ENCODE measurements at places on chromosomes 12 and 14. TPM values are rescaled to one million over a fixed set of nuclear protein-coding genes. Genes with fewer than 3 reads are reported as not detected.

- no peak for DNase-seq
These were observed 53.0 kb downstream of the IFNG-AS1 start for GRCh38 chr12:68042212-68042699.

Gene CBLN3
- 2.2 TPM for total RNA-seq

DNA sequence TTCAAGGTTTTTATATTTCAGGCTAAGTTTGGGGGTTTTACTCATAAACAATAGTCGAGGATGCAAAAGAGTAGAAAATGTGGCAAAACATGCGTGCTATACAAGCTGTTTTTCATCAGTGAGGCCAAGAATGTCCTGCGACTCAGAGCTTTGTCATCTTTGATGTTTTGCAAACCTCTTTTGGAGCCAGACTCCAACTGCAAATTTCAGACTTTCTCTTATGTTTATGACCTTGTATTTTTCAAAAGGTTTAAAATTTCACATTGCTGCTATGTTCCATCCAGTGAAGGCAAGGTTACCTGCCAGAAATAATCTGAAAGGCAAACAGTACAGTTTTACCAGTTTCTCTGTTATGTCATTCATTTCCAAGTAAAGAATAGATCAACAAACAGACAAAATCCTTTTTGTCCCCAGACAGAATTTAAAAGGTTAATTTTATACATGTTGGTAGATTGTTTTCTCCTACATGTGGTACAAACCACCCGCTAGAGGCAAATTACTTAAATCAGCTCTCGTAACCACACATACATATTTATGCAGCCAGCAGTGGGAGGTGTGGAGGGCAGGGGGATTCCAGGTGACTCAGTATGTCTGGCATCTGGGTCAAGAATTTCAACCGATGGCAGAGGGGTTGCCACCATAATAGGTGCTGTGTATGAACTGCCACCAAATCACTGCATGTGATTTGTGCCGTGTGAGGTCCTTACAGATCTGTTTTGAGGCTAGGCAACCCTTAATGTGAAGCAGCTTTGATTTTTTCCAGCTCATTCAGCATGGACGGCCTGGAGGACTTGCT is 119.8 kb upstream of the CPM start:
- DNase-seq, result no peak

DNA sequence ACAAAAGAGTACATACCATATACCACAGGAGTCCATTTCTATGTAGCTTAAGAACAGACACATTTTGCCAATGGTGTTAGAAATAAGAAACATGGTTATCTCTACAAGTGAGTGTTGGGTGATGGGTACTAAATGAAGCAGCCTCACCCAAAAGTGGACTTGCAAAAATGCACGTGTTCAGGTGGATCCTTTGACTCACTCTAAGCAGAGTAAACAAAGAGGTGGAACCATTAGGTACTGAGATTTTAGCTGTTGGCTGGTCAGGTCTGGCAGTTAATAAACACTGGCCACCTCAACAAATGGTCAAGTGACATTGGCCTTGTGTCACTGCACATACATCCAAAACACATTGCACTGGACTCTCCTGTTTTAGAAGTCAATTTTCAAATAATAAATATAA is 27.6 kb downstream of the EVL start:
- no peak for DNase-seq

Gene SERPINA9
- not detected for total RNA-seq

GRCh38 chr14:31950764-31951637 is 126.1 kb upstream of the ARHGAP5 start:
- peak; percentile 74 for DNase-seq

GRCh38 chr12:48512855-48513254 is 12.6 kb upstream of the OR8S1 start:
- DNase-seq, result no peak

GRCh38 chr14:93105362-93105761 is 10.4 kb downstream of the ITPK1 start:
- DNase-seq, result peak; percentile 51

- DNase-seq, result no peak
These were observed 1.1 kb downstream of the WDR20 start for GRCh38 chr14:102140750-102141145.

GRCh38 chr12:57273516-57273915 is 22.5 kb upstream of the STAC3 start:
- no peak for DNase-seq

Gene OVCH1
- total RNA-seq, result 0.31 TPM

Gene PYGL
- total RNA-seq, result 27.3 TPM

Gene SERPINA1
- total RNA-seq, result 18.2 TPM

DNA sequence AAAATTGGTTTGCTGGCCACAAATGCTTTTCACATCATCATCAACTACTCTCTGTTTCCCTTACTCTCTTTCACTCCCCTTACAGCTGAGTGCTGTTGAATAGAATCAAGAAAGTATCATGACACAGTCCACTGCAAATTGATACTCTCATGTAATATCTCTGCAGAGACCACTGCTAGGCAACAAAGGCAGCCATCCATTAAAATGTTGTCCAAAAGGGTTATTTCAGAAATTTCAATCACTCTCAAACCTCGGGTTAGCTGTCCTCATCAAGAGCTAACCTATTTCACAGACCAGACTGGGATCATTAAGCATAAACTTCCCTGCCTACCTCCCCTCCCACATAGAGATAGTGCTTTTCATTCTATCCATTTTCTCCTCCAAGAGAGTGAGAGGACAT is 186.7 kb downstream of the PLCZ1 start:
- no peak for DNase-seq

Gene SYNDIG1L
- not detected for total RNA-seq

- DNase-seq, result peak; percentile 49
These were observed 55.2 kb upstream of the CERS5 start for GRCh38 chr12:50222275-50222783.
